ENCODE measurements at places on chromosomes 2 and 18.
A peak's percentile ranks its signal among the peaks of the same experiment; 100 is the strongest.

DNA sequence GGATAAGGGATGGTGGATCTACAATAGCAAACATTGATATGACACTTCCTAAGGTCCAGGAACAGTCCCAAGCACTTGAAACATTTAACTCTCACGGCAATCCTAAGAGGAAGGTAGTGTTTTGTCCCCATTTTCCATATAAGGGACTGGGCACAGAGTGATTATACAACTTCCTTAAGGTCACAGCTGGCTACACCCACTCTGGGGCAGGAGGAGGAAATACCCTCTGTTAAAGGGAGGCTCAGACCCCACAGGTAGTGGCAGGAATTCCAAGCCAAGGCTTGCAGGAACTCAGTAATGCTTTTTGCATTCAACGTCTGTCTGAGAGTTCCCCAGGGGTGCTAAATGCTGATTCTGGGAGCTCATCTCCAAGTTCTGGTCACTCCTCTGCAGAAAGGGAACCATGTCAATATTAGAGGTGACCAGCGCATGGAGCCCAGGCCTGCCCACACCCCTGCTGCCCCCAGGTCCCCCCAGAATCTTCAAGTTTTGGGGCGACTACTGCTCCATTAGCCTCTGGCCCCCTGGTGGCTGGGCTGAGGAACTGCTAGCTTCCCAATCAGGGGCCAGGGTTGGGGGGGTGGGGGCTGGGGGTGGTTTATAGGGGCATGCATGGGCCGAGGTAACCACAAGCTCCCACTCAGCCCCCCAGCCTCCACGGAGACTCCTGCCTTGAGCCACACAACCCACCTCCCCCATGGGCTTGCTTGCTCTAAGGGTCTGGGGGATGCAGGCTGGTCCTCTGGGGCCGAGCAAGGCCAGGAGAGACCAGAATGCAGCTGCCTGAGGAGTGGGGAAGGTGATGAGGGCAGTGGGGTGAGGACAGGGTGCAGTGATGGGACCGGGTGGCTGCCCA, 11.1 kb downstream of the OBSL1 start:
- peak; percentile 52 for DNase-seq

GRCh38 chr2:20182241-20182931, 42.5 kb downstream of the SDC1 start:
- DNase-seq: no peak

DNA sequence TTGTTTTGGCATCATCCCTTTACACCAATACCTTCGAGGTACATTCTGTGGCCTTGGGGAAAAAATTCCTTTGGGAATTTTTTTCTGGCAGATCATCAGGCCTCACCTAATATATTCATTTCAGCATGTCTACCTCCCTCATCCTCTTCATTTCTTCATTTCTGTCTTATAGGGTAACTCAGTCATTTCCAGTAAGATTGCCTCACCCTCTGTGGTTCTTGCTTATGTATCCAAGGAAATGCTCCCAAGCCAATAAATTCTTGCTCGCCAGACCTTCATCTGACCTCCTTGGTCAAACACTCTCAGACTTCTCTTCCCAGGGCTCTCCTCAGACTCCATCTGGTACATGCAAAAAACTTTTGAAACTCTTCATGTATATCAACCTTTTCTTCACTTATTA, 265.6 kb downstream of the TMX3 start:
- no peak for DNase-seq

GRCh38 chr2:54903736-54904554, 146.3 kb downstream of the RTN4 start:
- DNase-seq: peak; percentile 33

DNA sequence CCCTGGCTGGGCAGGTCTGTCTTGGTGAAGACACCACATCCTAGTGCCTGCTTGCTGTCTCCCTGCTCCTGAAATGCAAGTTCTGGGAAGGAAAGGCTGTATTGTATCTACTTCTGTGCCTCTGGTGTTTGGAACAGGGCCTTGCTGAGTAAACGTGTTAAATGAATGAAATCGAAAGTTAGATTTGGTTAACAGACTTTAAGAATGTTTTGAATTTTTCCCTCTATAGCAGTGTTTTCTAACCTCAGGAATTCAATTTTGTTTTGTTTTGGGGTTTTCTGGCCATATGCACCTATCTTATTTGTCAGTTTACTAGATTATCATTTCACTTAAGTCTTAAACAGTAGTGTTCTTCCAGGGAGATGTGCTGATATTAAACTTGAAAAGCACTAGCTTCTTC, 20.7 kb downstream of the FARP2 start:
- no peak for DNase-seq

DNA sequence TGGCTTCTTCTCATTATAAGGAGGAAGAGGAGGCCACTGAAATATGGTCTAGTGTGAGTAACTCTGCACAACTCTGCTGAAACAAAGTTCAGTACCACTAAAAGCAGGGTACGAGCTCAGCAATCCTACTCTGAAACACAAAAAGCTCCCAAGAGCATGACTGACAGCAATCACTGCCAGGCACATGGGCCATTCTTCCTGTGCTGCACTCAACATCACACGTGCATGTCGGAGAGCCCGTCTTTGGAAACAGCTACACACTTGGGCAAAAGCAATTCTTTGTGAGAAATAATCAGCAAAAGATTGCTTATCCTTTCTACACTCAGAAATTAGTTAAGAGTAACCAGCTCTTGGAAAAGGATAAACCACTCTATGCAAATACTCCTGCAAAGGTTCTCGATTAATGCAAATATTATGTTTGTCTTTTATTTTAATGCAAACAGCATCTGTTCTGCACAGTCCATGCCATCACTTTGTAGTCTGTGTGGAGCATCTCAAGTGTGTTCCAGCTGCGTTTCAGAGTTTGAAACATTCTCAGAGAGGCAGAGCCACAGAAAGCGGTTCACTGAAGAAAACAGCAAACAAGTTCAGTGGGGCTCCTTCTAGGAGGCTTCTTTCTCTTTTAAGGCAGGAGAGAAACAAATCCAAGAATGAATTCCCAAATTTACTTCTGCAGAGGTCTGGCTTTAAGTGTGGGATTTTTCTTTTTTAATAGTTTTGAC, 145.0 kb downstream of the HDAC4 start:
- DNase-seq: no peak

GRCh38 chr2:147600646-147601045, 244.2 kb upstream of the ACVR2A start:
- no peak for DNase-seq

GRCh38 chr2:144660518-144661316, 140.8 kb upstream of the ZEB2 start:
- no peak for DNase-seq

Measured in HEK293T (cell line).